ENCODE measurements at places on chromosomes 7 and 10.

DNA sequence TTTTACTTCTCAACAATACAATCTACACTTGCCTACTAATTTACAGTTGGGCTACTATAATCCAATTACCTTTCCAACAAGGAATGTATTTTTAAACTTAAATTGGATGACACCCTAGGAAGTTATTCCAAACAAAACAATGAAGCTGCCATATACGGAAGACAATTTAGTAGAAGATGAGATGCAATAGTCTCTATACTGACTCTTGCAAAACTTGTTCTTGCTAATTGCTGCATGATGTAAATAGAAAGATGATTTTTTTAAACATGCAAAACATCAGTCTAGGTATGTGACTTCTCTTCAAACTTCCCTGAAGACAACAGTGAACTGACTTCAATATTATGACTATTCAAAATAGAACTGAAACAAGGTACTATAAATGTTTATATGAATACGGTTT is 17.6 kb downstream of the NT5C3A start:
- no peak for DNase-seq

- no peak for DNase-seq
Measured at GRCh38 chr7:55052081-55052480, 33.3 kb downstream of the EGFR start.

- DNase-seq, result no peak
Measured at GRCh38 chr7:95716357-95717122, 55.8 kb upstream of the DYNC1I1 start.

- DNase-seq, result no peak
Measured at GRCh38 chr10:11351801-11352200, 259.6 kb downstream of the USP6NL start.

DNA sequence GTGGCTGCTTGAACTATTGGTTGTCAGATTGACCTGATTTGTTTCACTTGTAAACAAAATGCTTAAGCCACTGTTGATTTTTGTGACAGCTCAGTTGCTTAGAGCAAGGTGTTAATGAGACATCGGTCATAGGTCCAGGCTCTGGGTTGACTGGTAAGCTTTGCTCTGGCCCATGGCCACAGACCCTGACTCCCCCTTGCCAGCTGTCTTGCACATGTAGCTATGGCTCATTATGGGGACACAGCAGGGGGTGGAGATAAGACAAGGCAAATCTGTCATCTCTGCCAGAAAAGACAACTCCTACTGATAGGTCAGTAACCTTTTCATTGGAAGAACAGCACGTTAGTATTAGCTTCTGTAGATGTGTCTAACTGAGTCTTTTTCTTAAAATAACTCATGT is 95.3 kb downstream of the KAT6B start:
- no peak for DNase-seq
